Dermis blood vessel endothelial cell (primary cell): ENCODE measurements at places on chromosomes 5 and 9.

DNA sequence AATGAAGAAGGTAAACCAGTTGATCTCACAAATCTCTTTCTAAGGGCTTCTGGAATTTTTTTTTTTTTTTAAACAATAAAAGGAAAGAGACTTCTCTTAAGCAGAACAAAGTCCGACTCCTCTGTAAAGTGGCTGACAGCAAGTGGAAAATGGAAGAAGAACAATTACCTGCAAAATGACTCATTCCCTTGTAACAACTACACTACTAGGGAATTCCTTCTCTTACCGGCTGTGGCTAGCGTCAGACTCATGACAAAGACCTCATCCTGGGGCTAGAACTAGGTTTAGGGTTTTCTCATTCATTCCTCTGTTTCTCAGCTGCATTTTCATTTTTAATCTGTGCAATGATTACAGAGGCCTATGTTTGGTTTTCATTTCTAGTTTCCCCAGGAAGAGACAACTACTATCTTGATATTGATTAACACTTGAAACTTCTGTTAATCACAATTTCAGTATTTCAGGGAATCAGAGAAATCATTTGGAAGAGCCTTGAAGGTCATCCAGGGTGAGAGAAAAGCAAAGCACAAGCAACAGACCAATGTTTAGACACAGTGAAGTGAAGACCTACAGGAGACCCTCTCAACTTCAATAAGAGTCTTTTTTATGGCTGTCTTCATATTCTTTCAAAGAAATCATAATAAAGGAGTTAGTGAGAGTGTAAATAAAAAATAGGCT lies 437.9 kb downstream of the RAB3C start:
- peak; percentile 77 for DNase-seq

- no peak for DNase-seq
Observed at GRCh38 chr5:14884062-14884612, 12.6 kb upstream of the ANKH start.

DNA sequence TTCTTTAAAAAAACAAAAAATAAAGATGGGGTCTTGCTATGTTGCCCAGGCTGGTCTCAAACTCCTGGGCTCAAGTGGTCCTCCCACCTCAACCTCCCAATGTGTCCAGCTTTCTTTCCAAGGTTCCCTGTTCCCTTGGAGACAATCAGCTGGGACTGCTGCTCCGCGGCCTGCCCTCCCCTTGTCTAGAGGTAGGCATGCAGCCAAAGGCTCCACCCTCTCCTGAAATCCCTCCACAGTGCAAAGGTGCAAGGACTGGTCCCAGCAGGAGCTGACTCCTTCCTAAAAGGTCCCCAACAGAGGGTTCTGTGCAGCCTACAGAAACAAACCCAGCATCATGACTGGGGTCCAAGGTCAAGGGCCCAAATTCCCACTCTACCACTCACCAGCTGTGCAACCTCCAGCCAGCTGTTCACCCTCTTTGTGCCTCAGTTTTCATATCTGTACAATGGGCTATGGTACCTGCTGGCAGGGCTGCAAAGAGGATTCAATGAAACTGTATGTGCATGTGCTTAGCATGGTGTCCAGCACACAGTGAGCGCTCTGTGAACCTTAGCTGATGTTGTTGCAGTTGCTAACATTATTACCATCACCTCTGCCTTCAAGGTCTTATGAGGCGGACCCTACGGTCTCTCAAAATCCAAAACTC lies 47.5 kb downstream of the BARX1 start:
- no peak for DNase-seq

DNA sequence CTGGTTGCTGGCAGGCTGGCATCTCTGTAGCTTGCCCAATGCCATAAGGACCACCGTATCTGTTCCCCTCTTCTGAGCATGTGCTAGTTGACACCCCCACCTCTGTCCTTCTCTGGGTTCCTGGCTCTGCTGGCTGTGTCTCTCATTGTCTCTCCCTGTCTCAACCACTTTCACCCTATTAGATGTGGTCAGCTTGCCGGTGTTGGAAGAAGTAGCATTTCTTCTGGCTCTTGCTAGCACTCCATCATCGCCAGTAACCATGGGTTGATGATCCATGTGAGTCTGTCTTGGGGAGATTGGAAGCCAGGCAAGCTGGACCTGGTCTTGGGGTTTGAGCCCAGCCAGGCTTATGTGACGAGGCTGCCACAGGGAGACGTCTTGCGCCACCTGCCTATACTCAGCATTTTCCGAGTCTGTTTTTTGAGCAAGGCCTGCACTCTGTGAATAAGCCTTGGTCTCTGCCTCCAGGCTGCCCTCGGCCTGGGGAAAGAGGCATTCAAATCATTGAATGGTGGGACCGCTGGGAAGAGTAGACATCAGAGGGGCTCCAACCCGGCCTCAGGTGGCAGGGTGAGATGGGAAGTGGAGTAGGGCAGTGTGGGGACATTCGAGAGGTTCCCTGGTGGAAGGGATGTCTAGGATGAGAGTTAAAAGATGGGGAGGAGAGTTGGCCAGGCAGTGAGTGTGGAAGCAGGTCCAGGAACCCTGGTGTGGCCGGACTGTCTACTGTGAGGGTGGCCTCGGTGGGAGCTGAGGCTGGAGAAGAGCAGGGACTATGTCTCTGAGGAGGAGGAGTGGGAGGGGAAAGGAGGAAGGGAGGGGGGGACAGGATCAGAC lies 74.3 kb downstream of the ZNF618 start:
- DNase-seq = no peak

GRCh38 chr9:5909976-5910375 lies 19.3 kb downstream of the MLANA start:
- no peak for DNase-seq

GRCh38 chr5:159051421-159052282 lies 48.1 kb downstream of the EBF1 start:
- peak; percentile 53 for DNase-seq

DNA sequence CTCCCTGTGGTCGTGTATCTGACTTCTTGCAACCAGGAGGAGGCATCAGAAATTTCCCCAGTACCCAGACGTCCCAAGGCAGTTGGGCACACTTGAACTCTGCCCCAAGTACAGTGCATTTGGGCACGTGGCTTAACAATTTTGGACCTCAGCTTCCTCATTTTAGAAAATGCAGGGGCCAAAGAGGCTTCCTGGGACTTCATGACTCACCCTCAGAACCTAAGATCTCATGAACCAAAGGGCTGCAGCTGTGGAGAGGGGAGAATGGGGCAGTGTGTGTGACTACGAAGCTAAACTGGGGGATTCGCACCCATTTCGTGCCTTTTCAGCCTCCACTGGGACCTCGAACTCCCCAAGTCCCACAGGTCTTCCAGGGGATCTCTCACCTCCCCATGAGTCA lies 59.2 kb downstream of the SYK start:
- no peak for DNase-seq

DNA sequence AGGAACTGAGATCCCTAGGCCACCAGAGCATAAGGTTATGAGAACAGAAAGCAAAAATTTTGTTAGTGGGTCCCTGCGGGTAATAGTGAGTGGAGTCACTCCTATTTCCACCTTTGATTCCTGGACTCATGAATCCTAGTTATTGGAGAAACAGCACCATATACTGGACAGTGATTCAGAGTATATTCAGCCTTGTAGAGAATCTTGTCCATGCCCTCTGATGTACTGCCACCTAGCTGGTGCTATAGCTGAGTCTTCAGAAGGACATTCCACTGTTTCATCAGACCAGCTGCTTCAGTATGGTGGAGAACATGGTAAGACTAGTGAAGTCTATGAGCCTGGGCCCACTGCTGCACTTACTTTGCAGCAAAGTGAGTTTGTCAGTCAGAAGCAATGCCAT lies 25.0 kb upstream of the ITGA2 start:
- no peak for DNase-seq

DNA sequence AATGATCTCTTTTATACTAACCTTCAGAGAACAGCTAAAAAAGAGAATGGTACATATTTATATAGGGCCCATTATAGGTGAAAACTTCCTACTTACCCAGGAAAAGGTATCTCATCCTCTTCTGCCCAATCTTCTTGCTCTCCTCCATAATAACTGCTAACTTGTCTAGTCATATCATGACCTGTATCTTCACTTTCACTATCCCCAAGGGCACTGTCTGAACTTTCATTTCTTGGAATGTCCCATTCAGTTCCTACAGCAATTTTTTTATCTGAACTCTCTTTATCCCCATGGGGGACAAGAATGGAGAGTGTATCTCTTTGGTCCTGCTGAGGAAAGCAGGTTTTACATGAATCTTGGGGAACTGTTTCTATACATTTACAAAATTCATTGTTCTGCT lies 36.4 kb upstream of the RAPGEF6 start:
- no peak for DNase-seq

DNA sequence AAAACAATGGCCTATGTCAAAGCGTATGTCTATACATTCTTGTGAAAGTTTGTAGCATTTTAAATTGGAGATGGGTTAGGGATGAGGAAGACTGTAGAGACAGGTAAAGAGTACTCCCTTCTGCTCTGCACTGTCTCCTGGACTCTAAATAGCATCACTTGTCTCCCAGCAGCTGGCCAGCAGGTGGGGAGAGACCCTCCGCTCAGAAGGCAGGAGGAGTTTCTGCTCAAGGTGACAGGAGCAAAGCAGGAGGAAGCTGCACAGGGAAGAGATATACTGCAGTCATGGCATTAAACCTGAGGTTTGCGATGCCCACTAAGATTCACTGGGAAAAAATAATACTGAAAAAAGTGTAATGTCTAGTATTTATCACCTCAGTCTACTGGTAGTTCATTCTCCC lies 10.7 kb upstream of the ASTN2 start:
- DNase-seq = no peak

DNA sequence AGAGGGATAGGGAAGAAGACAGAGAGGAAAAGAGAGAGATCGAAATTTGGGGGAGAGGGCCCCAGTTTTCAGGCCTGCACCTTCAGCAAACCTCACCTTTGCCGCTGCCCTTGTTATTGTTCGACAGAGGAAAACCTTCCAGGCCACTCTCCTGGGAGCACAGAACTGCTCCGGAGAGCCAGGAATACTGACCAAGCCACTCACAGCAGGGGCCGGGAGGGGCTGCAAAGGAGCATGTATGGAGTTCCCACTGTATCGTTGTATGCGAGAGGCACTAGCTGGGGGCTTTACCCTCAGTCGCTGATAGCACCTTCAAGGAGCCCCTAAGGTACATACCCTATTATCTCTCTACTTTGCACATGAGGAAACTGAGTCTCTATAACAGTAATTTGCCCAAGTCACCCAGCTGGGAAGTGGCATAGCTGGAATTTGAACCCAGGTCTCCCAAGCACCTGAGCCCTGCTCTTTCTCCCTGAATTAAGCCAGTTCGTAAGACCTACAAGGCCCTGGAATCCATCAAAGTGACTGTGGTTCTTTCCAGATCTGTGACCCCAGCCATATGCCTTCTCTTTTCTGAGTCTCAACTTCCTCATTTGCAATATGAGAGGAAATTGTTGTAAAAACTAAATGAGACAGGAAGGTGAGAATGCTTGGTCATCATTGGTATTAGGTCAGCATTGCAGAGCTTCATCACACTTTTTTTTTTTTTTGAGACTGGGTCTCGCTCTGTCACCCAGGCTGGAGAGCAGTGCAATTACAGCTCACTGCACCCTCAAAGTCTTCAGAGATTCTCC lies 21.0 kb upstream of the FOXE1 start:
- DNase-seq = no peak

GRCh38 chr9:37787059-37787458 lies 2.2 kb upstream of the EXOSC3 start:
- DNase-seq = no peak

DNA sequence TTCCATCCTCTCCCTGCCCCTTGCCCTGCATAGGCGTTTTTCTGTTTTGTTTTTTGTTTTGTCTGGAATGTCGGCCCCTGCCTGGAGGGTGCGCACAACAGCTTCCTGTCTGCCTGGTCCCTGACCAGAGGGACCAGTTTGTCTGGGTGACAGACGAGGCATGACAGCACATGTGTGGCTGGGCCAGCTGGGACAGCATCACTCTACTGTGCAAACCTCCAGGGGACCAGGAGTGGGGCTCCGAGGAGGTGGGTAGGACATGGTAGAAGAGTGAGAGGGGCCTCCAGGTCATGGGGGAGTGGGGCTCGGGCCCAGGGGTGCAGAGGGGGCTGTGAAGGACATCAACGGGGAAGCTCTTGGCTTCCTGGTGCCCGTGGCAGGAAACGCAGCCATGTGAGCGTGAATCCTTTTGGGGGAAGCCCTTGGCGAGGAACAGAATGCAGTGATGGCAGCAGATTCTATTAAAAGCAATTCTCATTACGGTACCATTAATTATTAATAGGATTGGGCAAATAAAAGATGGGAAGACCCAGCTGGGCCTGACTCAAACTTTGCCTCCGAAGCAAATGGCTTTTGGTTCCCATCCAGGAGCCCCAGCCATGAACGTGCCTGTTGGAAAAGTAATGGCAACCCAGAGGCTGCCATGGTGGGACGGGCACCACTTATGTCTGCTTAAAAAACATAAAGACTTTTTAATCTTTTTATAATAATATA lies 184.4 kb upstream of the IER5L start:
- no peak for DNase-seq

DNA sequence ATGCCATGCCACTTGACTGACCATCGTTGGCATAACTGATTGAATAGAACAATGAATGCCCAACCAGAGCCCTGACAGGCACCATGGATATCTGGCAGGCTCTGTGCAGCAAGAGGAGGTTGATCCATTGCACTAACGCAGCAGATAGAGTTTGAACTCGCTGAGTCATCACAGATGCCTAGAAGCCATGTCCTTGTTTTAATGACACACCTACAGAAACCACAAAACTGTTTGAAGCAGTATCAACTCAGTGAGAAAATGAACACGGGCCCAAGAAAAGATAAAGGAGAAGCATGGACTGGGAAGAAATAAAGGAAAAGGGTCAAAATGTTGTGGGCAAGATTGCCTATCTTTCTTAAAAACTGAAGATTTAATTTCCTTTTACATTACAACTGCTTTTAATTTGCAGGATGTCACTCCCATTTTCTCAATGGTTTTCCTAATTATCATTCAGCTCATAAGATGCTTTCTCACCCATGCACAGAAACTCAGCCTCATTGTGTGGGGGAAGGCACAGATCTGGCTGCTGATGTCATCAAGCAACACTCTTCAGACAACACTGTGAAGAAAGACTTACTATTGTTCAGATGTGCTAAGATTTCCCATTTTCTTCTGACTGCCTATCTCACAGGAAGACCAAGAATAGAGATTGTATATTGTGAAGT lies 129.0 kb downstream of the PIK3R1 start:
- peak; percentile 71 for DNase-seq

- no peak for DNase-seq
Observed at GRCh38 chr9:131273146-131273855, 3.0 kb downstream of the FAM78A start.

- no peak for DNase-seq
Observed at GRCh38 chr9:107175041-107175440, 108.0 kb upstream of the RAD23B start.

DNA sequence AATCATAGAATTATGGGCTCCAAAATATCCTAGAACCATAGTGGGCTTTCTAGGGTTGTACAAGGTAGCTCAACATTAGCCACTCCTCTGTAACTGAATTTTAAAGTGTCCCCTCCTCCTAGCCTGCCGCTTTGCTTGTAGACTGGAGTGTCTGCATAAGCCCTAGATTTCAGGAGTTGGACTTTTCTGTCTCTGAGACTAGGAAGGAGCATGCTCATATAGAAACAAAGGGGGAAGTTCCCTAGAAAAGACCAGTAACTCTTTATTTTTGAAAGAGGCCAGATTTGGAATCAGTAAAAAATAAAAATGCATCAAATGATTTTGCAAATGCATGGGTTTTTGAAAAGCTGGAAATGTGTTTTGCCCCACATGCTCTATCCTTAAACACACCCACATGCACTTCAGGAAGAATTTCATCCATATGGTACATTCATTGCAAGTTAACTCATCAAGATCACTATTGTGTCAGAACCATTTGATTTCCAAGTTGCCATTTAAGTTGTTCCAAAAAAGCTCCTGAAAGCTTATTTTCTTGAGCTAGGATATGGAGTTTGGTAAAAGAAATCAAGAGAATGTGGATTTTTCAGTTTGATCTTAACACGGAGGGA lies 121.0 kb upstream of the NR3C1 start:
- DNase-seq = no peak

GRCh38 chr5:33890131-33891032 lies 1.4 kb downstream of the ADAMTS12 start:
- DNase-seq = no peak
